OCI-LY7 (cell line): ENCODE measurements at places on chromosomes 2 and 18.

GRCh38 chr2:174344716-174345461 lies 10.1 kb downstream of the SP9 start:
- peak; percentile 54 for DNase-seq

- no peak for DNase-seq
These were observed 17.4 kb downstream of the SLC4A5 start for GRCh38 chr2:74325815-74326214.

GRCh38 chr2:191233533-191233932 lies 11.7 kb upstream of the MYO1B start:
- DNase-seq = no peak

GRCh38 chr2:44642123-44642857 lies 280.5 kb downstream of the CAMKMT start:
- no peak for DNase-seq

DNA sequence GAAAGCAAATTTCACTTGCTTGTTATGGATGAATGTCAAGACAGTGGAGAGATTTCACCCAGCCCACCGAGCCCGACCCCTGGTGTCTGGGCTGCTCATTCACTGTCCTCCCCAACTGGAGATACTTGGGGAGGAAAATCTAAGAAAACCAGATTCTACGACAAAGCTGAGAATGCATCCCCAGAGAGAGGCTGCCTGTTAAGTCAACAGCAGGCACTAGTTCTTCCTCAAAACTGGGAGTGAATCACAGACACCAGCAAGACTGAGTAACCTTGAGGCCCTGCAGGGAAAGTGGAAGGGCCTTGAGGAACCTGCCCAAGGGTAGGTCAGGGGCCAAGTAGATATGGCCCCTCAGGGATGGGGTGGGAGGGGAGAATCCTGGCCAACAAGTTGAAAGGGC lies 34.2 kb upstream of the MLPH start:
- no peak for DNase-seq
